ENCODE measurements at places on chromosomes 2 and 18.

GRCh38 chr18:73556904-73557303 lies 590.7 kb downstream of the FBXO15 start:
- no peak for DNase-seq

GRCh38 chr2:211745295-211746097 lies 793.1 kb downstream of the ERBB4 start:
- no peak for DNase-seq

DNA sequence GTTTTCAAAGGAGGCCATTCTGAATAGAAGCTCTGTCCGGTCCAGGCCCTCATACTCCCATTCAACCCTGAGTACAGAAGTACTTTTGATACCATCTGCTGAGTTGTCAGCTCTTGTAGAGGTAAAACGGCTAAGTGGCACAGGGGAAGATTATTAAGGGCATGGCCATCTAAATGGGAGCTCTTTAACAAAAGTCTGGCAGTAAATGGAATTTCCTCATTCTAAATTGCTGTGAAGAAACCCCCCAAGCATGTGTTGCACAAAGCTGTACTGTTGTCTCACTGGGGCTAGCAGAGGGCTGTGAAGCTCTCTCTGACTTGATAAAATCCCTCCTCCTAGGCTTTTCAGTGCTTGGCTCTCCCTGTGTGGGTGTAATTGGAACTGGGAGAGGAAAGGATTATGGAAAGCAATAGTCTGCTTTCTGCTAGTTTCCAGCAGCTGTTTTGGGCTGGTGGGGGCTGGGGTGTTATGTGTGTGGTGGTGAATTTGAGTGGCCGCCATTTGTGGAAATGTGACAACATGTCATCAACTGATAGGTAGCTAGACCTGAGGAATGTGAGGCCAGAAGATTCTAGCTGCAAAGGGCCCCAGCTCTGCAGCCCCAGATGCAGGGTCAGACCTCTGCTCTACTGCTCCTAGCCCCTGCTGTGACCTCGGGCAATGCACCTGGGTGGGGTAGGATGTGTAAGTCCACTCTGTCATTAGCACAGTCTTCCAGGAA lies 65.1 kb downstream of the MAP4K4 start:
- no peak for DNase-seq

DNA sequence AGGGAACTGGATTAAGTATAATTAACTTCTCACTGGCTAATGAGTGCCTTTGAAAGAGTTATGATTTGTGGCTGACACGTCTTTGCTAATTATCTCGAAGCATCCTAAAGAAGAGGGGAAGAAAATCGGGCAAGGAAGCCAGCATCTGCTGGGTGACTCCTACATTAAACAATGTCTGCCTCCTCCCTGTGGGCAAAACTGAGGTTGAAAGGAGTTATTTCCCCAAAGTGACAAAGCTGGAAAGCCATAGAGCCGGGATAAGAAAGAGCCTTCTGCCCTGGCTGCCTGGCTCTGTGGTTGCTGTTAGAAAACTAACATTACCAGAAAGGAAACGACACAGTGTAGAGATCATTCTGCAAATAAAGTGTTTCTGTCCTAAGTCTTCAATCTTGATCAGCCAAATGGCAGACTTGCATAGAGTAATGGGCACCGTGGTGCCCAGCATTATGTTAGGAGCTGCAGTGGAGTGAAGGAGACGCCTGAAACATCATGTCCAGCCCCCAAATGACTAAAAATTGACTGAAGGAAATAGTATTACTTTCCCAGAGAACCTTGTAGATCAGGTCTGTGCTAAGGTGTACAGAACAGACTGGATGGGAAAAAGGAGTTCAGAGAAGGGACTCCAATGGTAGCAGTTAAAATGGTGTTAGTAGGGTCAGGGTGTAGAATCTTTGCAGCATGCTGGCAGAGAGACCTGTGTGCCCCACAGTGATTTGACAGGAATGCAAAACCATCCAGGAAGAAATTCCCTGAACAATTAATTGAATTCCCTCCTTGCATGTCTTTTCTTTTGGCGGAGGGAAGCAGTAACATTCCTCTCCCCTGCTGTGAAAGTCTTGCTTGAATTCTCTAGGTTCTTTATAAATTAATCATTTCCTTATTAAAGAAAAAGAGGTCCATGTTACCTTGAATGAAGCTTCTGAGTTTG lies 44.4 kb downstream of the ALPK2 start:
- DNase-seq, result no peak

DNA sequence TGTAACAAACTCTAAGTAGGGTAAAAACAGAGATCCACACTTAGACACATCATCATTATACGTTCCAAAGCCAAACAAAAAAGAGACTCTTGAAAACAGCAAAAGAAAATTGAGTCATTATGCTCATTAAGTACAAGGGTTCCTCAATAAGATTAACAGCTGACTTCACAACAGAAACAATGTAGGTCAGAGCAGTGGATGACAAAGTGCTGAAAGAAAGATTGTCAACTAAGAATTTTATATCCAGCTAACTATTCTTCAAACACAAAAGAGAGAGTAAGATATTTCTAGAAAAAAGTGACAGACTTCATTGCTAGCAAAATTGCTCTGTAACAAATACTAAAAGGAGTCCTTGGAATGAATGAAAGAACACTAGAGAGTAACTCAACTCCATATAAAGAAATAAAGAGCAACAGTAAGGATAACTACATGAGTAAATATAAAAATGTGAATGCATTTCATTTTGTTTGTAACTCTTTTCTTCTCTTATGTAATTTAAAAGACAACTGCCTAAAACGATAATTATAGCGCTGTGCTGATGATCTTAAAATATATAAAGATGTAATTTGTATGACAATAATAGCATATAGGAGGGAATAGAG lies 23.8 kb upstream of the DNER start:
- no peak for DNase-seq

DNA sequence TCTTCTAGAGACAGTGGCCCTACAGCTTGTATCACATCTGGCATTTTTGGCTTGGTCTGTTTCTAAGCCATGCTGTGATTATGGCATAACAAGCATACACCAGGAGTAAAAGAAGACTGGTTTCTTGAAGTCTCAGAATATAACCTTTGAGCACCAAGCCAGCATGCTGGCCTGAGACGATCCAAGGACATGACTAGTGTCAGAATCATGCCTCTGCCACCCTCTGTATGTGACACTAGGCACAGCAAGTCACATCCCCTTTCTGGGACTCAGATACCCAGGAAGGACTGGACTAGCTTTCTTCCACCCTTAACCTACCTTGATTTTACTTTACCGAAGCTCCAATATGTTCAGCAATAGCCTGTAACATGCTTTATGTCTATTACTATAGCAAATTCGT lies 345.5 kb downstream of the SETBP1 start:
- DNase-seq, result no peak

DNA sequence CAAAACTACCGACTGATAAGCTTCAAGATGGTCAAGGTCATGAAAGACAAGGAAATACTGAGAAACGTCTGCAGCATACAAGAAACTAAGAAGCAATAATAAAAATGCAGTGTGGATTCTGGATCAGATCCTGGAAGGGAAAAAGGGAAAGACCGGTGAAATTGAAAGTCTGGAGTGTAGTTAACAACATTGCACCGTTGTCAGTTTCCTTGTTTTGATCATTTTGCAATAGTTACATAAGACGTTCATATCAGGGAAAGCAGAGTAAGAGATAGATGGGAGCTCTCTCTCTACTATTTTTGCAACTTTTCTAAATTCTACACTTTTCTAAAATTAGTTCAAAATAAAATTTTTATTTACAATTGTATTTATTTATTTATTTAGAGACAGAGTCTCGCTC lies 15.0 kb upstream of the ZNF407 start:
- DNase-seq, result no peak

GRCh38 chr18:1784113-1784512 lies 787.2 kb downstream of the METTL4 start:
- DNase-seq, result no peak

DNA sequence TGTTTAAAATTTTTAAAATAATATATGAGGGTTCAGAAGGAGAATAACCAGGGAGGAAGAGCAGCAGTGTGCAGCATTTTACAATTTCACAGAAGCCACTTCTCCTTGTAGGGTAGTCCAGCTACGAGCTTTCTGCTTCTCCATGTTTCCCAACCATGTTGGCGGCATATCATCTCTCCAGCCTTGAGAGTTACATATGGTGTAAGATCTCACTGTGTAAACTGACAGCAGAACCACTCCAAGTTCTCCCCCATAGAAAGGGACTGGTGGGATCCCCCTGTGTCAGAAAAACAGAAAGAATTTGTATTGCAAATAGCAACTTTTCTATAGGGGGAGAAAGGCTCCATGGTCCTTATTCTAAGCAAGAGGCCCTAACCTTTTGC lies 266.8 kb upstream of the ACVR2A start:
- no peak for DNase-seq

- no peak for DNase-seq
Measured at GRCh38 chr2:214069254-214069653, 341.6 kb upstream of the VWC2L start.

- DNase-seq, result no peak
Measured at GRCh38 chr18:74356959-74357358, 41.3 kb downstream of the C18orf63 start.

DNA sequence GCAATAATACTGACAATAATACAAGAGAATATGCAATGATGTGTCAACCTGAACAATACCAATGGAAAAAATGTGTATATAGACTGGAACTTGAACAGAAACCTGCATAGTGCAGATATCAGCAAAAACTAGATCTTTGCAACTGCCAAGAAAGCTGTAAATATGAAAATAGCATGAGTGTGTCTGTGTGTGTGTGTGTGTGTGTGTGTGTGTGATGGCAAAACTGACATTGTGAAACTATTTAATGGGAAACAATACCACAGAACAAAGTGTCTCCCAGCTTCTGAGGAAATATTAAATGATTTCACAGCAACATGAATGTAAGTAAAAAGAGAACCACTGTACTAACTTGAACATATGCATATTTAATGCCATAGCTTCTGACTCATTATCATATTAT lies 558.2 kb upstream of the LINC00305 start:
- DNase-seq, result no peak

DNA sequence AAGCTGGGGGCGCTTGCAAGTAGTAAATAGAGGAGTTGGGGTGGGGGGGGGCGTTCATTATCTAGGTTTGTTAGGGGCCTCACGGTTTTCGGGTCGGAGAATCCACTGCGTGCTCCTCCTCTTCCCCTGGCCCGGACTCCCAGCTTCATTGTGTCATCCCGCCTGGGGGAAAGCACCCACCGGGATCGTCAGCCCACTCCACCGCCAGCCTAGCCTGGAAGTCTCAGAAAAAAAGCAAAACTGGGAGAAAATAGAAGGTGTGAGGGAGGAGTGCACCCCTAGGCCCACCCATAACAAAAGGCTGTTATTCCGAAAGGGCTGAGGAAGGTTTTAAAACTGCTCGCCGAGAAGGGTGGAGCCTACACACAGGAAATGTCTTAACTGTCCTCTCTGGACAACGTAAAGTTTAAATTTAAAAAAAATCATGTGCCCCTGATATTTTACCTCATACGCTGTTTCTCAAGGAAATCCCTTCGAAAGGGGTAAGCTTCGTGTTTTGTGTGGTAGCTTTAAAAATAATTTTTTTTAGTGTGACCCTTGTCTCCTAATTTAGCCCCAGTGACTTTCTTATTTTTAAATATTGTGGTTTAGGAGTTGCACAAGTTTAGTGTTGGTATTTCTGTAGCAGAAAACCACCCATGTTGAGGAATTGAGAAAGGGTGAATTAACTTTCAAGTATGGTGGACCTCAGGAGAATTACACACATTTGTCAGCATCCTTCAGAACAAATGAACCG lies 104.2 kb downstream of the SPTBN1 start:
- DNase-seq, result no peak

DNA sequence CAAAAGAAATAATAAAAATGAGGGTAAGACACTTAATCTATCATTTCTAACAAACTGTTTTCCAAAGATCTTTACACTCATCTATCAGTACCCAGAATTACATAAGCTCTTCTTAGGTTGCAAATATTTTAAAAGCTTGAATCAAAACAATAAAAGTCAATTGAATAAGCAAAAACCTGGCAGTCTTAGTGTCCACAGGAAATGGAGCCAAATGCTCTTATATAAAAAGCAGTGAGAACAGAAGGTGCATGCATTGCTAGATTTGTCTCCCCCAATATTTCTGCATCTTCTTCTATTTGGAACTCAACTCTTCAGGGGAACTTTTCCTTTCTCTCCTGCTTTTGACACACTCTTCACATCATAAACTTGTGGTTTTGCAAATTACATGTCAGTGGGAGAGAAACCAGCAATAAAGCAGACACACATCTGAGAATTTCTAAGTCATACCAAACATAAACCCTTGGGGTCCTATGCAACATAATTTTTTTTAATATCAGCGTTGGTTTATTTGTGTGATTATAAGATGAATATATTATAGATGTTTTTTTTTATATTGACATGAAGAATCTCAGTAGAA lies 343.9 kb upstream of the ACVR2A start:
- no peak for DNase-seq

GRCh38 chr2:68577183-68577582 lies 66.2 kb upstream of the PROKR1 start:
- no peak for DNase-seq

DNA sequence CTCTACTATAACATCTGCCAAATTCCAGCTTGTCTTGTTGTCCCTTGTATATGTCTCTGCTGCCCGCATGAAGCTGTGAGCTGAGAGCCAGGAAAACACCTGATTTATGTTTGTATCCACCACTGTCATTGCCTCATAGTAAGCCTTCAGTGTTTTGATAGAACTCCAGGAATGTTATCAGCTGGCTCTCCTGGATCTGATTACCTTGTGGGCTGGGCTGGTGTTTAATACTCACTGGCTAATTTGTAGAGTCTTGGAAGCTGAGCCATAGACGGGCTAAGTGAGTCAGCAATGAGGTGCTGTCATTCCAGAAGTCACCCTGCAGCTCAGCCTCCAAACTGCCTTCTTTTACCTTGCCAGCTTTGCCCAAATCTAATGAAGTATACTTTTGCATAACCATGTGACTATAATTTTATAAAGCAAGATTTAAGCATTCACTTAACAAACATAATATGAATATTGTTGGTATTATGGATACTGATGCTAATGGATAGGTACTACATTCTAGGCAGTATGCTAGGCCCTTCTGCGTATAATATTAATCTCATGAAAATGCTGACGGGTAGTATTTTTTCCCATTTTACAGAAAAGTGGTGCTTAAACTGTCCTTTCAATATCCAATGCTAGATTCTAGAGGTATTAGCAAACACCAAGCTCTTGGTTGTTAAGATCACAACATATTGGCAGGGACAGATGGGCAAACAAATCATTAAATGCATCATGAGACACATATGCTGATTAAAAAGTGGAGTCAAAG lies 62.7 kb upstream of the GATA6 start:
- no peak for DNase-seq

GRCh38 chr2:30348825-30349224 lies 98.2 kb upstream of the LCLAT1 start:
- no peak for DNase-seq

DNA sequence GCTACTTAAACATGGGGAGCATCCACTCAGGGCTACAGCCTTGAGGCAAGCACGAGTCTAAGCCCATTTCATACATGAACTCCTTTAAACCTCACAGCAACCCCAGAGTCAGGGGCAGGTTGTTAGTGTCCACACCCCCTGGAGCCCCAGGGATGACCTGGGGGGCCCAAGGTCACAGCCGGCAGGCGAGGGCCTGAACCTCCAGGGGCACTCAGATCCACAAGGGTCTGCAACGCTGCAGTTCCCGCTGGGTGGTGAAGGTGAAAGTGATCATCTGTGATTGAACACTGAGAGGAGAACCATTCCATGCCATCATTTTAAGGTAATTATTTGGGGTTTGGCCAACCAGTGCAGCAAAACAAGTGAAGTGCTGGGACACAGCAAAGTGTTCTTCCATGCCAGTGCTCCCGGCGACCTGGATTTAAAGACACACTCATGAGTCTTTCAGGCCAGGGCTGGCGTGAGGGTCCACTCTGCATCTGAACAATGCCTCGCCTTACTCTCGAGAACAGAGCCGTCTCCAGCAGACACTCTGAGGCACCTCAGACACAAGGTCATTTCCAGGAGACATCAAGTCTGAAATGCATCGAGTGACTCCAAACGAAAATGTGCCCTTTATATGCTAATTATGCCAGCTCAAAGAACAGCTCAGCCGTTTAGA lies 61.6 kb upstream of the SNTG2 start:
- no peak for DNase-seq
